ENCODE measurements at places on chromosomes 11 and 22.

GRCh38 chr11:44528103-44528502 lies 37.4 kb upstream of the CD82 start:
- DNase-seq: no peak

DNA sequence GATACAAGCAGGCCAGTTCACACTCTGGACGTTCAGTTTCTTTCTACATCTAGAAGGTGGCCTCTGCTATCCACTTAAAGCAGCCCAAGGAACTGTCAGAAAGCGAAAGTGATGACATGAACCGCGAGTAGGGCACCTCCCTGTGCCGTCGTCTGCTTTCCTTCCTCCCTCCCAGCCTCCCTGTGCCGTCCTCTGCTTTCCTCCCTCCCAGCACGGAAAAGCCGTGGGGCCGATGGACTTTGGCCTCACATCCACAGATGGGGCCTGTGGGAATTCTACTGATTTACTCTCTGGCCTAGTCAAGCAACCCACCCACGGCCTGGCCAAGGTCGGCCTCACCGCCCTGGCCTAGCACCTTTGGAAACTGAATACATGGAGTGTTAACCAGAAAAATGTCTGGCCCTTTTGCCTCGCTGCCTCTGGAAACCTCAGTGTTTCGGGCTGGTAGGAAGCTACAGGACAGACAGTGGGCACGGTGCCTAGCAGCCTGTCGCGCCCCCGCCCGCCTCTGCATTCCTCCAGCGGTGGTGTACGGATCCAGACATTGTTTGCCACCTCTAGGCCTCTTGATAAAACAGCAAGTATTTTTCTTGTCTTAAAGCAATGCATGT lies 14.2 kb downstream of the PEX26 start:
- no peak for DNase-seq

DNA sequence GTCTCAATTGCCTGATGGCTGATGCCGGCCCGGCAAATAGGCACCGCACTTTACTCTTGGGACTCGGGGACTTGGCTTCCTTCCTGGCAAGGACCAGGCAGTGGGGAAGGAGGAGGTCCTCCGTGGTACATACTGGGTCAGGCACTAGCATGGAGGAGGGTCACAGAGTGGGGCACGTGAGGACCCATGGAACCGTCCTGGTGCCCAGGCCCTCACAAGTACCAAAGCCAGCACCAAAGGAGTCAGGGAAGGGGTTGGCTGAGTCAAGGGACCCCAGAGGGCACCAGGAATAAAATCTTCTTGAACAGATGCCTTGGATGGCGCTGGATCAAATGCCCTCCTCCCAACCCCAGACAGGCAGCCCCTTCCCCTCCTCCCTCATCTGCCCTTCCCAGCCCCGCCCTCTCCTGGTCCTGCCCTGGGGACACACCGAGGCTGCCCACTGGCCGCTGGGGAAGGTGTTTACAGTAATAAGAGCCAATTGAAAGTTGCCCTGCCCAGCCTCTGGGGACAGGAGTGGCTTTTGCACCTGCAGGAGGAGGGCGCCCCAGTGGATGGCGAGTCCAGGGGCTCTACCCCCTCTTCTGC lies 5.6 kb upstream of the CARNS1 start:
- no peak for DNase-seq

- no peak for DNase-seq
These were observed 11.3 kb downstream of the RRM1 start for GRCh38 chr11:4105916-4106315.

- no peak for DNase-seq
These were observed 29.9 kb downstream of the FGF4 start for GRCh38 chr11:69745201-69745600.

DNA sequence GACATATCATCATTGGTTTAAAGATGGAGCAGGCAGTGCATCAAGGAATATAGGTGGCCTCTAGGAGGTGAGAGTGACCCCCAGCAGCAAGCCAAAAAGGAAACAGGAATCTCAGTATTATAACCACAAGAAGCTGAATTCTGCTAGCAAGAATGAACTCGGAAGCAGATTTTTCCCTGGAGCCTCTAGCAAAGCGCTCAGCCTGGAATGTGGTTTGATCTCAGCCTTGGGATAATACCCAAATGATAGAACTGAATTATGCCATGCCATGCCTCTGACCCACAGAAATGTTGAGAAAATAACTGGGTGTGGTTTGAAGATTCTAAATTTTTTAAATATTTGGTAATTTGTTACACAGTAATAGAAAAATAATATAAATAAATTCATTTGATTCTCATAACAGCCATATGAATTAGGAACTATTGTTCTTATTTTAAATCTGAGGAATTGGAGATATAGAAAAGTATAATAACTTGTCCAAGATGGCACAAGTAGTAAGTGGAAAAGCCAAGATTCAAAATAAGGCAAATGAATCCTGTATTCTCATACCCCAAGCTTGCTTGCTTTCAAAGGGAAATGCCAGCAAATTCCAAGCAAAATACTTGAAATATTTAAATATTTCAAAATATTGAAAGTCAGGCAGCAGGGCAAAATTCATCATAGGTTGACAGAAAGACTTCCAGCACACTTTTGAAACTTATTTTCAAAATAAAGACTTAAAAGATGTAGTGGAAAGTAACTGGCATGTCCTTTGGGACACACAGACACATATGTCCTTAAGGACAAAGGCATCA lies 567.4 kb downstream of the KCNA4 start:
- no peak for DNase-seq

DNA sequence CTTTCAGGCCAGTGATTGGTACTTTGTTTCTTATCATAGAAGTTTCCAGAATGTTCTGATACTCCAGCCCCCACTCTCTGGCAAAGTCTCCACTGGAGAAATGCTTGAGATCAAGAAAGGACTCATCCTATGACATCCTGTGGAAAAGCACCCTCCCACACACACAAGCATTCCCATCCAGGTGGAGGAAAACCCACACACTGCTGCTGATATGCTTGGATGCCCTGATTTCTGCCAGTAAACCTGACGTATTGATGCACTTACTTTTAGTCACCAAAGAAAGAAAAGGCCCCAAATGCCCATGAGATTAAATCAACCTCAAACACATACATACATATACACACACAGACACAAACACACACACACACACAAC lies 9.2 kb upstream of the SLC5A12 start:
- DNase-seq: no peak

- no peak for DNase-seq
These were observed 14.6 kb downstream of the CELSR1 start for GRCh38 chr22:46522797-46523196.

DNA sequence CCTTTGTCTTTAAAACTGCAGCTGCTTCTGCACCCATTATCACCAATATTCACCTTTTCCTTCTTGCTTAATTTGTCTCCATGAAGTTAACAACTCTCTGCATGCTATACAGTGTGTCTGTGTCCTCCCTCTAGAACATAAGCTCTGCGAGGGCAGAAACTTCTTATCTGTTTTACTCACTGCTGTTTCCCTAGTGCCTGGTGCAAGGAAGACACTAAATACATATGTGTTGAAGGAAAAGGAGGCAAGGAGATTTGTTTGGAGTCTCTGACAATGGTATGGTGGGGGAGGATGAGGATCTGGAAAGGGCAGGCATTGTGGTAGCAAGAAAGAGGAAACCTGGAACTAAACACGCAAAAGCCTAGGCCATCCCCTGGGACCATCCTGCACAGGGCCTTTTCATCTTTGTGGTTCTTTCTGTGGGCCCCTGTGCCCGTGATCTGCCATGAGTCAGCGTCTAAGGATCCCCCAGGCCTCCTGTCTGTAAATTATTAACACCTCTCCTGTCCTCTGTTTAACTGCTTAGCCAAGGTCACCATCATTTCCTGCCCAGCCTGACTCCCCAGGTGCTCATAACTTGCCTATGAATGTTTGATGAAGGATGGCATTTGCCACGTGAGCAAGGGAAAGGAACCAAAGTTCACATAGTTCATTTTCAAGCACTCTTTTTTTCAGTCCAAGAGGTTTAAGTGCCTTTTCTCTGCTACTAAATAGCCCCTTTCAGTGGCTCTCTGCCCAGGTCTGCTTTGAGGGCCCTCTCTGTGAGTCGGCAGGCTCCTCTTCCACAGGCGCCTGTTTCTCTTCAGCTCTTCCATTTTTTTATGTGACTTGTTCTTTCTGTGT lies 131.1 kb downstream of the RASSF10 start:
- DNase-seq: no peak

DNA sequence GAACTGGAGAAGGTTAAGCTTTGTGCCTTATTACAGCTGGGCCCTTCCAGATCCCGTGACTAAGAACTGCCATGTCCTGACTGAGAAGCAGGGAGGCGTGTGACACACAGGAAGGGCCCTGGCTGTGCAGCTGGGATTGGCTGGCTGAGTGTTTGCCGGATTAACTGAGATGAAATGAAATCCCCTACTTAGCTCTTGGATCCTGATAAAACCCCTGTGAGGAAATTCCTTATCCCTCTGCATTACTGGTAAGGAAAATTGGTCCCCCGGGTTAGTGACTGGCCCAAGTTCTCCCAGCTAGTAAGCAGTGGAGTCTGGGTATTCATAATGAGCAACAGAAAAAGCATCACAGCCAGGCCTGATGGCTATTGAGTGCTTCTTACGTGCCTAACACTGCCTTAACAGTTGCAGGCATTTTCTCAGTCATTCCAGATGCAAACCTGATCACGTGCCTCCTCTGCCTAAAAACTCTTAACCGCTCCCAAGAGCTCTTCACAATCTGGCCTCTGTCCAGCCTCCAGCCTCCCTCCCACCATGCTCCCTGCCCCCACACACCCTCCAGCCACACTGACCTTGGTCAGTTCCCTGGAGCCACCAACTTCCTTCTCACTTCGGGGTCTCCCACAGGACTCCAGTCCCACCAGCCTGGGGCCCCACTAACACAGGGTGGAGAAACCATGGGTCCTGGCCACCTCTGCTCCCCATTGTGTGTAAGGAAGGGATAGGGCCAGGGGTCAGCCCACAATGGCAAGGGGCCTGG lies 37.8 kb downstream of the ARRB1 start:
- no peak for DNase-seq

GRCh38 chr11:78289552-78290292 lies 101.0 kb downstream of the USP35 start:
- DNase-seq: no peak

DNA sequence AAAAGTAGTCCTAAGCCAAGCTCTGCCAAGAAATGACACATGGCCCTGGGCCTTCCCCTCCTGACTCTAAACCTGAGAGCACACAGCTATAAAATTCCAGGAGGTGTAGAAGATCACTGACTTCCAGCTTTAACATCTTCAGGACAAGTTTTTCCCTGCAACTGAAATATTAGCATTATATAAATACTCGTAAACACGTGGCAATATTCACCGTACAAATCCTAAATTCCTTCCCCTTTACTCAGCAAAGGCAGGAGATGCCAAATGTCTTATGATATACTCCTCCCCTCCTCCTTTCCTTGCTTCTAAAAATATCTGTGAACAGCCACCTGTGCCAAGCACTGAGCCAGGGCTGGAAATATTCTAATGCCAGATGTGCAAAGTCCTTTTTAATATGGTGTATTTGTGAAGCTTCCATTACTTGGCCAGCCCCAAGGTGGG lies 194.0 kb downstream of the LARGE1 start:
- no peak for DNase-seq

DNA sequence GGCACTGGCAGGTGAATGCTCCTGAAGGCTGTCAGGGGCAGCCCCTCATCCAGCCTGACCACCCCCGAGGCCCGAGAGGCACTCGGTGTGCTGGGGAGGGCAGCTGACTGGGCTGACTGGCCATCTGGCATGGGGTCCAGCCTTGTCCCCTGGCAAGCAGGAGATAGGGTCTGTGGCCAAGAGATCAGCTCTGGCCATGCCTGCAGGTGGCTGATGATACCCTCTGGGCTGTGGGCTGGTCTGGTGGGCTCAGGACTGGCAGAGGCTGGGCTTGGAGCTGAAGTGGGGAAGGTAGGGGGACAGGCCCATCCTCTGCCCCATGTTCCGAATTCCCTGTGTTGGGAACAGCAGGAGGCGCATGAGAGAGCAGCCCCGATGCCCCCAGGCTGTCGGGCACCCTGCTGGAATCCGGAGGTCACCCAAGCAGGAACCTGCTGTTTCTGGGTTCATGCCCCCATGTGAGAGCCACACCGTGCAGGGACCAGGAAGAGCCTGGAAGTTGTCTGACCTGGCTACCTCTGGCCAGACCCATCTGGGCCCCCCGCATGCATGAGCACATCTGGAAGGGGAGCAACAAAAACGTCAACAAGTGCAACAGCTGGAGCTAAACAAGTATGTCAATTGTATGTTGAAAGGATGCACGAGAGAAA lies 527.0 kb downstream of the TBC1D22A start:
- DNase-seq: no peak

DNA sequence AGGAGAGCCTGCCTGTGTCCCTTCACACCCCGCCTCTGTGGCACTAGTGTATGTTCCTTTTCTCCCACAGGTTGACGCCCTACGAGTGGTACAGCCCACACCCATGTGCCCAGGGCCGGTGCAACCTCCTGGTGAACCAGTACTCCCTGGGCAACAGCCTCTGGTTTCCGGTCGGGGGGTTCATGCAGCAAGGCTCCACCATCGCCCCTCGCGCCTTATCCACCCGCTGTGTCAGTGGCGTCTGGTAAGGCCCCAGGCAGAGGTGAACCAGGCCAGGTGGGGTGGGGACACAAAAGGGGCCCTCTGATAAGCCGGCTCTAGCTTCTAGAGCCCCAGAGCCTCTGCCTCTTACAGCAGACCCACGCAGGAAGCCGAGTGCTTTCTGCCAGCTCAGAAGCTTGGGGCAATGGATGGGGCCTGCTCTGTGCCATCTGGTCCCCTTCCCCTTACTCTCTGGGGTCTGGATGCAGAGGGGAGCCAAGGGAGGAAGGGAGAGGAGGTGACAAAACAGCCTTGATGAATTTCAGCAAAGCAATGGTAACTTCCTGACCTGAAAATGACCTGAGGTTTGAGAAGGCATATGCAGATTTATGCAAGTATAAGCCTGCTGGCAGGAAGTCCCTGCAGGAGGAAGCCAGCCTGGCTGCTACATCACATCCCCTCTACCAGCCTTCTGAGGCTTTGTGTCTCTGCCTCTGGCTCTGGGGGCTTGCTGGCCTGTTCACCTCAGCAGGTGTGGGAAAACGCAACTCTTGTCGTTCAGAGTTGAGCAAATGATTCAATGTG lies 67.0 kb upstream of the TBCEL start:
- DNase-seq: no peak

GRCh38 chr22:33321466-33321865 lies 263.3 kb upstream of the SYN3 start:
- no peak for DNase-seq

GRCh38 chr22:20764729-20765128 lies 9.2 kb upstream of the SERPIND1 start:
- no peak for DNase-seq

DNA sequence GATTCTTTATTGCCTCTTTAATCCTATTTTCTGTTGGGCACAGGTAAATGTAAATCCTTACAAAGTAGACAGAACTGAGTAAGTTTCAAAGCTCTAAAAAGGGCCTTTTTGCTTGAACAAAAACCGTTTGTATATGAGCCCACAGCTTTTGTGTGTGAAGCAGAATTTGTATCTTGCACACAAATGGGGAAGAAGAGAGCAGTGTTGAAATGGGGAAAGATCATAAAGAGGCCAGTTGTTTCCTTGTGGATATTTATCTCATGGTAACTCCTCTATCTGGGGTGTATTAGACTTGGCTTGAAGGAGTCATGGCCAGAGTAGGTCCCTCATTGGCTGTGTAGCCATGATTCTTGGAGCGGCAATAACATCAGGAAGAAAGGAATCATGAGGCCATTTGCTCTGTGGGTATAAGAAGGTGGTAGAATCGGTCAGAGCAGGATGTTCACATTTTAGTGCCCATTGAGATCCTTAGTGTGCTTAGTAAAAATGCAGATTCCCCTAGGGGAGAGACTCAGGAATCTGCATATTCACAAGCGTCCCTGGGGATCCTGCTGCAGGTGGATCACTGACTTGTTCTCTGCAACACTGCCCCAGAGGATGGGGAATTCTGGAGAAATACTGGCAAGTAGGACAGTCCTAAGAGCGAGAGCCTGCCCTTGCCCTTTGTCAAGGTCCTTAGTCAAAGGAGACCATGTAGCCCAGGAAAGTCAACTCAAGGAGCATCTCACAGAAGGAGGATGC lies 126.5 kb downstream of the LDLRAD3 start:
- no peak for DNase-seq

Measured in stimulated activated CD8-positive, alpha-beta memory T cell treated with anti-CD3 and anti-CD28 coated beads, Interleukin-4, amount 100 ng/mL, for 4 hours (primary cell).